ENCODE measurements at places on chromosomes 6 and 20.

- DNase-seq: peak; percentile 50
Observed at GRCh38 chr6:36984581-36985416, 1.2 kb downstream of the MTCH1 start.

GRCh38 chr6:110786696-110787095, 28.6 kb downstream of the CDK19 start:
- DNase-seq: no peak

- no peak for DNase-seq
Observed at GRCh38 chr6:90409700-90410099, 113.1 kb upstream of the BACH2 start.

GRCh38 chr6:38188677-38189335, 369.3 kb downstream of the ZFAND3 start:
- no peak for DNase-seq

DNA sequence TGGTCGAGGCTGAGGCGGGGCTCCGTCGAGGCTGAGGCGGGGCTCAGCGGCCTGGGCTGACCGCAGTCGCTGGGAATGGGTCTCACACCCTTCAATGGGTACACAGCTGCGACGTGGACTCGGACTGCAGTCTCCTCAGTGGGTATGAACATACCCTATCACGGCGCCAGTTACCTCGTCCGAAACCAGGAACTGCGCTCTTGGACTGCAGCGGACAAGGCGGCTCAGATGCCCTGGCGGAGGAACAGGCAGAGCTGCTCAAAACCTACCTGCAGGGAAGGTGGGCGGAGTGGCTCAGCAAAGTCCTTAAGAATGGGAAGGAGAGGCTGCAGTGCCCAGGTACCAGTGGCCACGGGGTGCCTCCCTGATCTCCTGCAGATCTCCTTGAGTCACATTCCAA, 14.2 kb downstream of the HLA-A start:
- no peak for DNase-seq

DNA sequence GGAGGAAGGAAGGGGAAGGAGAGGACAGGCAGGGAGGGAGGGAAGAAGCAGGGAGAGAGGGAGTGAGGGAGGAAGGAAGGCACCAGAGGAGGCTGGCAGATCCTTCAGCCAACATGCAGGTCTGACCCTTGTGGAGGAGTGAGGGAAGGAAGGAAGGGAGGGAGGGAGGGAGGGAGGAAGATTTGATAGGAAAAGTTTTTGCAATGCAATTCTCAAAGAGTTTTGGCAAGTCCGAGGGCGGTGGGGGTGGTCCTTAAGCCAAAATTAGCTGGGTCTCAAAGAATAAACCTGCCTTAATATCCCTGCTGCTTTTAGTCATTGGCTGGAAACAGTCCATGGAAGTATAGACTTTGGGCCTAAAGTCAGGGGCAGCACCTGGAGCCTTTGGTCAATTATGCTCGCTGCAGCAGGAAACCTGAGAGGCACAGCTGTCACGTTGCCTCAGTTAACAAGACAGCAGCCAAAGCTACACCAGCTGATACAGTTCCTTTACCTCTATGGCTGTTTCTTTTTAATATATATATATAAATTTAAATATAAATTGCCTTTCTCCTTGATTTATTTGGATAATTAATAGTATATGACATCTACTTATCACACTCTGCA, 115.7 kb upstream of the RALGAPA2 start:
- DNase-seq: no peak

GRCh38 chr6:47256981-47257730, 52.5 kb downstream of the TNFRSF21 start:
- DNase-seq: no peak

DNA sequence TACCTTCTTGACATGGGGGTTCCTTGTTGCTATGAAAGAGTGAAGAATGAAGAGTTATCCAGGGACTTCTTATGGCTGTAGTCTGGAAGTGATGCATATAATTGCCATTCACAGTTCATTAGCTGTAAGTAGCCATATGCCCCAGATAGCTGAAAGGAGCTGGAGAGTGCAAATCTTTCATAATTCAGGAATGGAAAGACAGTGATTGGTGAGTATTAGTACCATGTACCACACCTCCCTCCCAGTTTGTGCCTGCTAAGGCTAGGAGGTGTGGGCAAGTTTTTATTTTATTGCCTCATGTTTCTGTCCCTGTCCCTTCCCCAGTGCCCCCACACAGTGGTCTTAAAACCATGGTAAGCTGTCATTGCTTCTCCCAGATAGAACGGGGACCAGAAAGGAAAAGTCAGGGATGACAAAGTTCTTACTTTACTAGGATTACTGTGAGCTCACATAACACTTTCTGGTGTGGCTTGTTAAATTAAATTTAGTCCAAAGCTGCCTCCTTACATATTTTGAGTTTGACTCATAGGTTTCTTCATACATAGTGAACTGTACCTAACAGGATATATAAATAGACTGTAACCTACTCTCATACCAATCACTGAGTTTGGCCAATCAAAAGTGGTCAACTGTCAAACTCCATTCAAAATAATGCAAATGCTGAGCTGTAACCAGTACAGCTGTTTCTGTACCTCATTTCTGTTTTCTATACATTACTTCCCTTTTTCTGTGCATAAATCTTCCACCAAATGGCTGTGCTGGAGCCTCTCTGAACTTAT, 119.4 kb downstream of the RFPL4B start:
- DNase-seq: no peak

DNA sequence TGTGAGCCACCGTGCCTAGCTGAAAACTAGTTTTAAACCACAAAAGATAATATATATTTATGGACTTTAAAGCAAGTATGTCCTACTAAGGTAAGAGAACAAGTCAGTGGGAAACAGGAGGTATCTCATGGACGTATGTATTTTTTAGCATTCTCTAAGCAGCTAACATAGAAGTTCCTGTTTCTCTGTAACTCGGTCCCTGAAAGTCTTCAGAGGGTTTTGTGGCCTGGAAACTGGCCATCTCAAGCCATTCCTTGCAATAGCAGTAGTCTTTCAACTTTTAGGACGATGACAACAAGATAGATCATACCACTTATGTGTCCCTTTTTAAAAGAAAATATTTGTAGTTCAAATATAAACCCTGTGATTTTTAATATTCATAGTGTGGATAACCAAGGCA, 95.6 kb upstream of the RALGAPA2 start:
- DNase-seq: no peak

- no peak for DNase-seq
Observed at GRCh38 chr6:141464490-141464889, 668.2 kb upstream of the GJE1 start.

GRCh38 chr20:24483435-24484080, 14.1 kb downstream of the SYNDIG1 start:
- DNase-seq: no peak

Measured in nephron progenitor cell (in vitro differentiated cells).